ENCODE measurements at places on chromosomes 12 and 14. TPM values are rescaled to one million over a fixed set of nuclear protein-coding genes. Genes with fewer than 3 reads are reported as not detected.

The CLEC7A gene
- total RNA-seq = under 0.01 TPM

The SARNP gene
- total RNA-seq = 86.7 TPM

The KRT83 gene
- total RNA-seq = not detected

The KCNJ8 gene
- 19.4 TPM for total RNA-seq

The CLEC9A gene
- total RNA-seq = not detected

The PPFIA2 gene
- 4.7 TPM for total RNA-seq

The SYNDIG1L gene
- total RNA-seq = not detected

The AQP2 gene
- total RNA-seq = not detected

The ART4 gene
- total RNA-seq = under 0.01 TPM

The FAM90A1 gene
- not detected for total RNA-seq

The CLEC1A gene
- not detected for total RNA-seq

The BATF gene
- total RNA-seq = not detected

The IL22 gene
- not detected for total RNA-seq

GRCh38 chr14:89598548-89599186 lies 181.6 kb upstream of the FOXN3 start:
- DNase-seq = peak; percentile 22

DNA sequence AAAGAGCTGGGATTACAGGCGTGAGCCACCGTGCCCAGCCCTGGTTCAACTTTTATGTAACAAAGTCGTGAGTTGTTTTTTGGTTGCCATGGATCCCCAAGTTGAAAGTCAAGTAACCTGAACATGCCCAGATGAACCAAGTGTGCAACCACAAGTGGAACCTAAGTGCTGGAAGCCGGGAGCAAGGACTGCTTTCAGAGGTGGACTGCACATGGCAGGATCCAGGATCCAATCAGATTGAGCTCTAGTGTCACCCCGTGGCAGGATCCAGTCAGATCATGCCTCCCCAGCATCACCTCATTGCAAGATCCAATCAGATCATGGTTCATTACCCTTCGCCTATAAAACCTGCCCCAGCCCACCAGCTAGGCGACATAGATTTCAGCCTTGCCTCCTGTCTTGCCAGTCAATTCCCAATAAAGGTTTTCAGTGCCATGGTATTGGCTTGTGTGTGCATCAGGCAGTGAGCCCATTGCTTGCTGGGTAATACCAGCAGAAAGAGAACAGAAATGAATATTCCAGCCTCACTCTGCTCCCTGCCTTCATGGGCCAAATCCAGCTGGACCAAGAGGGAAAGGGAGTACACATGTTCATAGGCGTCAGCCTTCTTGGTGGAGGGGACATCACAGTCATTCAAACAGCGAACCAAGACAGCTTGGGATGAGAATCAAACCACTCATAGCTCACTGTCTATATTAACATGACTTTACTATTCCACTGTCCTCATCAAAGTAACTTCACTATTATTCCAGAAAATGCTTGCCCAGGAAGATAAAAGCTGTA lies 43.6 kb upstream of the VASH1 start:
- DNase-seq = no peak

- DNase-seq = no peak
Measured at GRCh38 chr14:28608443-28608842, 158.1 kb upstream of the FOXG1 start.

DNA sequence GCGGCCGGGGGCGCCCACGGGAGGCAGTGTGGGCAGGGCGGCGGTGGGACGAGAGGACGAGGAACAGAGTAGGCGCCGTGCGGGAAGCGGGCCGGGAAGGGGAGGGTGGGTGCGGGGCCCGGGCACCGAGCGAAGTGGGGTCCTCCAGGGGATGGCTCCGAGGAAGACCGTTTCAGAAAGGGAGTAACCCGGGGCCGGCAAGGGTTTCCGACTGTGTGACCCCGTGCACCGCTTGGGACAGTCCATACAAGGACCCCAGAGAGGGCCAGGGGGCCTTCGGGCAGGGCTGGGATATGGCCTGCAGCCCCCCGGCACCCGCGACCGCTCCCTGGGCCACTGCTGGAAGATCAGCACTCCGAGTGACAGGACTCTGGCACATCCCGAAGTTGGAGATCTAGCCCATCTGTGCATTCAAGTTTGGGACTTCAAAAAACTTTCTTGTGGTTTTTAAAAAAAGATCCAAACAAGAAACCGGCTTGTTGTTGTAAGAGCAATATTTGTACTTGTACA lies 448 bp downstream of the TSPAN9 start:
- peak; percentile 58 for DNase-seq

- DNase-seq = no peak
Measured at GRCh38 chr14:99566009-99566389, 38.0 kb downstream of the CCDC85C start.

GRCh38 chr14:59463787-59464485 lies 1.2 kb downstream of the GPR135 start:
- no peak for DNase-seq

DNA sequence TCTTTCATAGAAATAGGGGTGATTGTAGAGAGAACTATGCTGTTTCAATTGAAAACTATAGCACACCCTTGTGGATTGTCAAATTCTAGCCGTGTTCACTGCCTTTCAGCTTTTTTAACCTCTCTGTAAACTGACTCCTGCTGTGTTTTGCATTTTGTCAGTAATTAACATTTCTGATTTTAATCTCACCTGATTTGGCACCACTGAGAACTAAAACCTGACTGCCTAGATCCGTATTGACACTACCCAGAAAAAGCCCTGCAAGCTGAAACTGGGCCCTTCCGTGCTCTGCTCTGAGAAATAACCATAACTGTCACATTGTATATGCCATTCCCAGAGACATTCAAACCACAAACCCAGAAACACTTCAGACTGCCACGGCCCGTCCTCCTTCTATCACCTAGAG lies 26.6 kb upstream of the ETV6 start:
- DNase-seq = peak; percentile 22

DNA sequence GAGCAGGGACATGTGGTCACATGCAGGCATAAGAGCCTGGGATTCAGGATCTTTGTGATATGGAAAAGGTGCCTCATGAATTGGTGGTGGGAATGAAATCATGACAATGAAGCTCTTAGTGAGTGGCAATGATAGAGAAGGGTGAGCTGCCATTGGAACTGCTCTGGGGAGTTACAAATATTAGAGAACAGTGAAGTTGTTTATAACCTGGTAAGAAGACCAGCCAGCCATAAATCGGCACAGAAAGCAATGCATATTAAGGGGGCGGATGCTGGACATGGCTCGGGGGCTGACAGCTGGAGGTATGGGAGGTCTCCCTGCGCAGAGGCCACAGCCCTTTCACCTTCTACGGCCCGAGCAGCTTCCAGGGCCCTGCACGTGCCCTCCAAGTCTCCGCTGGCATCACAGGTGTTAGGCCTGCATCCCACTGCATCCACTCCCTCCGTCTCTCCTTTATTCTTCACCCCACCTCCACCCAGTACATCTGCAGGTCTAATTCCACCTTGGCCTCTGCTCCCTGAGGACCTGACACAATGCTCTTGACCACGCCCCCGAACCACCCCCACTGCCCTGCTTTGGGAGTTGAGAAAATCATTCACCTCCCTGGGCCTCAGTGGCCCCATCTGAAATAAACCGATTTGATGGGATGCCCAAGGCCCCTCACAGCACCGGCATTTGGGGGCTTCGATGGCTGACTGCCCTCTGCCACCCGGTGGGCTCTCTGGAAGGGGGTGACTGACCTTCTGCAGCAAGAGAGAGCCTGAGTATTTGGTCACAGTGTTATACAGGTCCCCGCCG lies 4.1 kb downstream of the CACNA2D4 start:
- no peak for DNase-seq

GRCh38 chr14:71141701-71142374 lies 234.6 kb downstream of the PCNX1 start:
- DNase-seq = no peak

- peak; percentile 40 for DNase-seq
Measured at GRCh38 chr12:74349925-74350324, 187.7 kb upstream of the ATXN7L3B start.

GRCh38 chr12:51401020-51401419 lies 9.8 kb upstream of the GALNT6 start:
- no peak for DNase-seq

DNA sequence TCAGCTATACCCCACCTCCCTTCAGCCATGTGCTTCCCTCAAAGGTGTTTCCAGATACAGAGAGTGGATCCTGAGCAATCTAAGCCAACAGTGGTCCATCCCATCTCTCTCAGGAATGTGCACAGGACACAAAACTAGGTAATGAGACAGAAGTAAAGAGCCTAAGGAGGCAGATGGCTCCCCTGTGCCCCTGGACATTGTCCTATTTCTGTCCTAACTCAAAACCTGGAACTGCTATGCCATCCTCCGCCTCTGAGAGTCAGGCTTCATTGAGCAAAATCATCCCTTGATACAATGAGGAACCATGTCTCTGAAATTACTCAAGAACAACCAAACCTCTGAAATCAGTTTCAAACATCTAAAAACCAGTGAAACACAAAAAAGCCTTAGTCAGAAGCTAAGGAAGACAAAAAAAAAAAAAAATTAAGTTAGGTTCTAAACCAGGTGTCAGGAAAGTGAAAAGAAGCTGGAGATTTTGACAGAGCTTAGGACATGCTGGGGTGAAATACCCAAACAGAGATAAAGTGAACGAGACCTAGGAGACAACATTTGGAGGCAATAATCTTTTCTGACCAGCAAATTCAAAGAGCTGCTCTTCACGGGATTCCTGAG lies 200.3 kb upstream of the PLEKHG7 start:
- DNase-seq = no peak

- DNase-seq = no peak
Measured at GRCh38 chr12:72273499-72273837, 1.3 kb downstream of the TRHDE start.

- DNase-seq = peak; percentile 84
Measured at GRCh38 chr12:31874961-31875608, 84.1 kb upstream of the RESF1 start.

GRCh38 chr12:109735051-109735521 lies 21.5 kb downstream of the FAM222A start:
- no peak for DNase-seq

- DNase-seq = no peak
Measured at GRCh38 chr14:89254166-89254909, 162.7 kb downstream of the FOXN3 start.

DNA sequence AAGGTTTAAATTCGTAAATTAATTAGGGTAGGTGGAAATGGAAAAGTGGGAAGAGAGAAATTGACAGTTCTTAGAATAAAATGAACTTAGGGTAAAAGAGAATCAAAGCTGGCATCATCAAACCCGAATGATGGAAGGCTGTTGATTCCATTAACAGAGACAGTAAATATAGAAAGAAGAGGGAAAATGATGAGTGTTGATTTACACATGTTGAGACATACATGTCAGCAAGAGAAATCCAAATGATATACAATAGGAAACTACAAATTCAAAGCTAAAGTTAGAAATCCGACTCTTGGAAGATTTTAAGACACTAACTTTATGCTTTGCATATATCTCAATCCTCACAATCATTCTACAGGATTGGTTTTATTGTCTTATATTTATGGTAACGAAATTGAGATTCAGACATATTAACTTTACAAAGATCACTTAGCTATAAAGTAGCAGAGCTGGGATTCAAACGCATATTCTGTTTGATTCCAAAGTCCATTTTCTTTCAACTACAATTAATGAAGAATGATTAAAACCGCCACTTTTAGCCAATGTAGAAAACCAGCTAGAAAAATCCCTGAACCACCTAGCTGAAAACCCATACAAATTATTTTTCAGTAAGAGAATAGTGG lies 30.2 kb downstream of the LIMA1 start:
- no peak for DNase-seq

DNA sequence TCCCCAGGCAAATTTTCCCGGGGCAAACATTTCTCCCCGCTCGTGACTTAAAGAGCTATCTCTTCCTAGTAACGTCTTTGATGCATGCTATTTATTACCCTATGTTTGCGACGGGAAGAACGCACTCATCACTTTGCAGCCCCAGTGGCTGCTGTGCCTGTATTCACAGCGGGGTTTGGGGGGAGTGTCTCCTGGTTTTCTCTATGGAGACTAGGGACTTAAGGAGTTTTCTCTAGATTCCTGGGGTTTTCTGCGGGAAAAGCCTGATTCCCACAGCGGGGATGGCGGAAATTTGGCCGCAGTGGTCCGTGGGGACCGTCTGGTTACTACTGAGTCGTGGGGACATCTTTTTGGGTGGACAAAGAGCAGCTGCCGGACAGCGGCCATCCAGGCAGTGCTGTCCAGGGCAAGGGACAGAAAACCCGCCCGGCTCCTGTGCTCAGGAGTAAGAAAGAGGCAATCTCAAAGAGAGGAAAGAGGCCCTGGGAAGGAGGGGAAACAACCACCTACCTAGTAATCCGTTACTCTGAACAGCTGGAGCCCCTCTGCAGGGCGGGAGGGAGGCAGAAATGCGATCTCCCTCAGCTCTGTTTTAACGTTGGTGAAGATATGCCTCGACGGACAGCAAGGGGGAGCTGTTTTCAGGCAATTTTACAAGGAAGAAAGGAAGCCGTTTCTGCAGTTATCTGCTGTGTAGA lies 771 bp upstream of the AVPR1A start:
- peak; percentile 35 for DNase-seq

- DNase-seq = no peak
Measured at GRCh38 chr14:94676495-94677185, 64.4 kb downstream of the SERPINA3 start.

GRCh38 chr12:68474467-68475204 lies 136.1 kb upstream of the RAP1B start:
- DNase-seq = no peak

- DNase-seq = no peak
Measured at GRCh38 chr12:68367116-68367515, 35.0 kb upstream of the MDM1 start.

GRCh38 chr14:92923744-92924103 lies 774 bp downstream of the CHGA start:
- DNase-seq = no peak

DNA sequence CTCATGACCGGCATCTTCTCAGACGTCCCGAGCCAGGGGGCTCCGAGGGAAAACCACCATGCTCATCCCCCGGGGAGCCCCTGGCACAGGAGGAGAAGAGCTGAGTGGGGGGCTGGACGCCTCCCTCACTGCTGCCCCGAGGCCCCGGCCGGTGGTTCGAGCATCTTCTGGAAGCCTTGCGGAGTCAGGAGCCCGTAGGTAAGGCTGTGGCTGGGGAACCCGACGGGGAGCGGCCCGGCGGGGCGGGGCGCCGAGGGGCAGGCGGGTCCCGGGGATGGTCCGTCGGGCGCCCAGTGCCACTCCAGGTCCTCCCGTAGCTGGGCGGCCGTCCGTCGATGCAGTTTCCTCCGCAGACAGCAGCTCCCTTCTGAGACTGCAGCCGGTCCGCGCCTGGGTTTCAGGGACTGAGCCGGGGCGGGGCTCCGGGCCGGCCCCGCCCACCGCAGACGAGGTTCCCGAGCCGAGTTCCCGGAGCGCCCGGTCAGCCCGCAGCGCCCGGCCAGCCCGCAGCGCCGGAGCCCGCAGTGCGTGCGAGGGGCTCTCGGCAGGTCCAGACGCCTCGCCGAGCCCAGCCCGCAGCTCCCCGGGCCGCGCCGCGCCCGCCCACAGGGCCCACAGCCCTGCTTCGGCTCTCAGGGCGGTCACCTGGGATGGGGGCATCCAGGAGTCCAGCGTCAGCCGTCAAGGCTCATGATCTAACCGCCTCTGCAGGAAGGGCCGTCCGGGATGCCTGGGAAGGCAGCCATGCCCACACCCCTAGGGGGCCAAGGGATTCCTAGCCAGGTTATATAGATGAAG lies at the start of gene PGF:
PGF (minus strand) TSS at position 369 of the 798 bp plus-strand sequence; CDS start at position 14, 355 bp downstream.
- peak; percentile 46 for DNase-seq

GRCh38 chr12:131987552-131987951 lies 37.8 kb downstream of the EP400 start:
- no peak for DNase-seq
